ENCODE measurements at places on chromosomes 2 and 18. TPM values are rescaled to one million over a fixed set of nuclear protein-coding genes. Genes with fewer than 3 reads are reported as not detected.

DNA sequence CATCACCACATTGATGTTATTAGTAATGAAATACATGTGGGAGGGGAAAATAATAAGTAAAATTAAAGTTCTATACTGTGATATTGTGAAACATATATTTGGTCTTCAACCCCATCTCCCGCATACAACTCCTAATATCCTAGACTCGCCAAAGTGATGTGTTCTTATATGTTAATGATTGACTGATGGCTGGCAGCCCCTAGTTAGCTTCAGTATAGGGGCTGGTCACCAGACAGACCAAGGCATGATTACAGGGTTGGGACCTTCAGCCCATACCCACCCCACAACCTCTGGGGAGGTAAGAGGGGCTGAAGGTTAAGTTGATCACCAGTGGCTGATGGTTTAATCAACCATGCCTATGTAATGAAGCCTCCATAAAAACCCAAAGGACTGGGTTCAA is 28.1 kb upstream of the MREG start:
- DNase-seq, result no peak

DNA sequence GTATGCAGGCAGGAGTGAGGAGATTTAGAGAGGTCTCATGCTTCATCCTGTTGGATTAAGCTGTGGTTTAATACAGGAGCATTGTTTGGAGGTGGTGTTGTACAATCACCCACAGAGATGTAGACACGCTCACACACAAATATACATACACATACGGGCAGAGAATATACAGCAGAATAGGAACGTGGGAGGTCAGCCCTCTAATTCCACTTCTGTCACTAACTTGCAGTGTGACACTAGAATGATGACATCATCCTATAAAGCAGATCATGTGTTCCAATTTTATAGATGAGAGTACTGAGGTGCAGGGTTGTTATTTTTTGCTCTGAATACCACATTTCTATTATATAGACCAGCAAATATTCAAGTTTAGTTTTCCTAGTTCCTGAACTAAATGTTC is 54.4 kb downstream of the TRIB2 start:
- DNase-seq, result no peak

DNA sequence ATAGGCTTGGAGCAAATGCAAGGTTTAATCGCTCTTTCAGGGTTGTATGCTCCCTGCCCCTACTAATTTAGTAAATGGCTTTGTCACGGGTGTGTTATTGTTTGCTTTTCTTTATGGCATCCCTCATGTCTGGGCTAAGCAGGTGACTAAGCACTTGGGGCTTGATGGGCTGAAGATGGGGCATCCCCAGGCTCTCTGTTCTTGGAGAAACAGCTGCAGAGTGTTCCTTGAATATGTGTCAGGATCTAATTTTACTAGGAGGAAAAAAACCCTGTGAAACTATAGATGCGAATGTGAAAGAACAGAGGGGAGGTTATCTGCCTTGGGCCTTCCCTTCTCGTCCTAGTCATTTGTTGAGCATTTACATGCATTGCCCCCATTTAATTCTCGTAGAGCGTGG is 94.7 kb upstream of the TAF1B start:
- peak; percentile 63 for DNase-seq

DNA sequence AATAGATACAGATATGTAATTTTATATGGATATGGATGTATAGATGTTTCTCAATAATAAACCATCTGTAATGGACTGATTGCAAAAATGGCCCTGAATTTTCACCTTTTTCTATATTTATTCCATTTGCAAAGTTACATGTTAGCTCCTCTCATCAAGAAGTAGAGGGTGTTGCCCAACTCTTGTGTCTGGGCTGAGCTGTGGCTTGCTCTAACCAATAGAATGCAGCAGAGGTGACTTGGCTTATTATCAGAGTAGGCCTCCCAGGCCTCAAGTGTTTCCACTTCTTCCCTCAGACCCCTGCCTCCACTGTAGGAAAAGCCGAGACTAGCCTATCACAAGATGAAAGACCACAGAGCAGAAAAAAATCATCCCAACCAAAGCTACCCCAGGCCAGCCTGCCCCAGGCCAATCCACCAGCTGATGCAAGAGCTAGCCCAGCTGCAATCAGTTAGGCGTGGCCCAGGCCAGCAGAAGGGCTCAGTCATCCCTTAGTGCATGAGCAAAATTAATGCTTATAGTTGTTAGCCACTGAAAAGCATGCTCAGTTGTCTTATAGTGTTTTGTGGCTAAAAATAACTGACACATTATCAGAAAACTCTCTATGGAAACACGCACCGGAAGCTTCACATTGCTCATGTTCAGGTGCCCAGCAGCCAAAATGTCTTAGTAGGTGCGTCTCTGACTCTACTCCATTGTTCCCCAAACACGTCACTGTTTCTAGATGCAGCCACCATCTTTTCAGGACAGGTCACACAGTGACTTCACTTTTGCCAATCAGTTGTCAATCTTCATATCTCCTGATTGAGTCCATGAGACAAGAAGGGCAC is 464.0 kb downstream of the FBXO15 start:
- no peak for DNase-seq

GRCh38 chr2:102453501-102453900 is 19.5 kb upstream of the SLC9A4 start:
- no peak for DNase-seq

GRCh38 chr2:128690431-128690830 is 371.8 kb upstream of the HS6ST1 start:
- DNase-seq, result no peak

GRCh38 chr18:8754995-8755960 is 49.9 kb downstream of the MTCL1 start:
- peak; percentile 70 for DNase-seq

DNA sequence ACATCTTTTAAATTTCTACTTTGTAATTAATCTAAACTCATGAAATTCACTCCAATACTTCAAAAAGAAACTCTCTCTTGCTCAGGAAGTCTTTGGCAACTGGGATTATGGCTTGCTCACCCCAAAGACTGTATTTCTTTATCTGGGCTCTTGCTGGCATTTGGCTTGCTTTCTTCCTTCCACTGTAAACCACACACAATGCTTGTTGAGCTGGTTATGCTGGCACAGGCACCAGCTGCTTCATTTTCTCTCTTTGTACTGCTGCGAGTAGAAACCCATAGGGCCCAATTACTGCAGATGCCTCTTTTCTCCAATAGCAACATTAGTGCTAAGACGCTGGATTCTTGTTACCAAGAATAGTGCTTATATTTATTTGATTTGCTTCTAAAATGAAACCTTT is 51.4 kb downstream of the SLC38A11 start:
- DNase-seq, result peak; percentile 44

DNA sequence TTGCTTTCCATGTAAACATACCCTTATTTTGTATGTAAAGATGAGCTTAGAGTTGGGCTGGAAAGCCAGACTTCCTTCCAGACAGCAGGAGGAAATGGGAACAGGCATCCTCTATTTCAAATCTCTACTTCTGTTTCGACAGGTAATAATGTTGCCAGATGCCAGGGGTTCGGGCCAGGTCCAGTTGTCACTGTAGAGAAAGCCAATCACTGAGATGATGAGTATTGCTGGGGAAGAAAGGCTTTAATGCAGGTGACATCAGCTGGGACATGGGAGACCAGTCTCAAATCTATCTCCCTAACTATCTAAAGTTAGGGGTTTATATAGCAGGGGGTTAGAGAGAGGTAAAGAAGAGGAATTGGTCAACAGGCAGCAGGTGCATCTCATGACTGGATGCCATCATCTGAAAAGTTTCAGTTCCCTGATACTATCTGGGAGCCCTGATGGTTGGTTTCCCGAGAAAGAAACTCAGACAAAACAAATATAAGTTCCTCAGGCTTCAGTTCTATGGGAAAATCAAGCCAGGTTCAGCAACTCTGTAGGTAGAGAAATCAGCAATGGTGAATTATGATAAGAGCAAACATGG is 9.3 kb upstream of the MTCL1 start:
- DNase-seq, result no peak

DNA sequence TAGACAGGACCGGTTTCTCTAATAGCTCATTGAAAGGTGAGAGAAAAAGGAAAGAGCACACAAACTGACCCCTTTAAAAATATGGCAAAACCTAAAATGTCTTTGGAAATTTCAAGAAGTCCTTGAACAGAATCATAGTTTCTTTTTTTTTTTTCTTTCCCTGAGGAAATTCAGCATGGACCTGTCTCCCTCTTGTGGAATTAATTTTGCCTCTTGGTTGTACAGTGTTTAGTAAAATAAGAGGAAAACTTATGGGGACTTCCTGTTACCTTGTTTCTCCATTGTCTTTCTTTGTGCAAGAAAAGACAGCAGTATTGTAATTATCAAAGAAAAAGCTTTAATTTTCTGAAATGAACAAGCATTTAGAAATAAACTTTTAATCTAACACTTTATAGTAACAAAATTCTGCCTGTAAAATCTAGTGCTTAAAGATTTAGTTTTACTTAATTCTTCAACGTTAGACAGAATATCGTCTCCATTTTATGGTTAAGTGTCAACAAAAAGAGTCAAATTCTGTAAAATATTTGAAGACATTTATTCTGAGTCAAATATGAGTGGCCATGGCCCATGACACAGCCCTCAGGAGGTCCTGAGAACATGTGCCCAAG is 176.3 kb upstream of the NABP1 start:
- DNase-seq, result peak; percentile 65

DNA sequence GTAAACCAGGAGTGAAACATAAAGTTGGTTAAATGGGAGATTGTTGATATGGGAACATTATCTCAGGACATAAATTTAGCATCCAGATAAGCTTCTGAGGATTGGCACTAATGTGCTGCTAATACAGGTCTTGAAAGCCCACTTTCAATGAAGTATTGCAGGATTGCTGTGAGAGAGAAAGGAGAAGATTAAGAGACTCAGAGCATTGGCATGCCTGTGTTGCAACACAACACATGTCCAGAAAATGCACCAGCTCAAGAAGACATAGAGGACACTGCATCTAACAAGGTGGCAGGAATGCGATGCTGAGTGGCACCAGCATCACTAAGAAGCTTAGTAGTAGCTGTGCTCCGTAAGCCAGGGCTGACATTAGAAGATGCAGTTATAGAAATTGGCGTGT is 728.9 kb downstream of the SUCLG1 start:
- DNase-seq, result no peak

DNA sequence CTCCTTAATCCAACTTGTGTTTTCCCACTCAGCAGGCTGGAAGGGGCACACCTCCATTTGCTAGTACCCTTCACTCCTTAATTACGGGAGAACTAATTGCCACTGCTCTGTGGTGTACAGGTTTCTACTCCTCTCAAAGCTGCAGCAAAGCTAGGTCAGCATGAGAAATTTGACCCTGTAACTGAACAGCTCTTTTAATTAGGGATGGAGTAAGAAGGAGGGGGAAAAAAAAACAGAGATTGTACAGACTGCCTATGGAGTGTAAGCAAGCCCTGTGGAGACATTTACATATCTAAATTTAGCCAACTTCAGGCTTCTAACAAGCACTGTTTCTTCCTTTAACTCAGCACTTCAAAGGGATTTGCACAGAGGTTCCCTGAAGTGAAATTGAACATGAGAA is 629.7 kb upstream of the SETBP1 start:
- no peak for DNase-seq

GRCh38 chr18:6604573-6604941 is 125.0 kb upstream of the ARHGAP28 start:
- no peak for DNase-seq

GRCh38 chr2:9093324-9093723 is 89.8 kb upstream of the MBOAT2 start:
- DNase-seq, result no peak

DNA sequence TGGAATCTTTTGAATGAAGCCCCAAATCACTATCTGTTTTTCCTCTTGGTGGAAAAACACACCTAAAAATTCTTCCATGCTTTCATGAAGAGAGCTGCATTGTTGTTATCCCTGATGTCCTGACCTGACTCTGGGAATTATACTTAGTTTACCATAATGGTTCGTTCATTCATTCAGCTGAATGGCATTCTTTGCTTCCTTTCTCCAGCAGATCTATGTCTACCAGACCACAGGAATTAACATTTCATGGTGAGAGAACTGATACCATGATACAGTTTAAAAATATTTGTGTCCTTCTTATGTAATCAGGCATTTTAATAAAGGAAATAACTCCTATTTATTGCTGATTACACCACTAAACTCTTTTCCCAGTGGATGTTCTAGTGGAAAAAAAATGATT is 11.1 kb upstream of the SLC4A10 start:
- no peak for DNase-seq

- peak; percentile 88 for DNase-seq
Observed at GRCh38 chr2:47323009-47323821, 79.7 kb upstream of the MSH2 start.

- no peak for DNase-seq
Observed at GRCh38 chr2:98233941-98234340, 112.3 kb upstream of the CNGA3 start.

GRCh38 chr18:2961821-2962220 is 51.1 kb downstream of the LPIN2 start:
- no peak for DNase-seq

GRCh38 chr2:134452042-134452733 is 198.3 kb downstream of the MGAT5 start:
- DNase-seq, result no peak

- DNase-seq, result no peak
Observed at GRCh38 chr2:1571477-1572417, 158.5 kb downstream of the TPO start.

GRCh38 chr2:66569321-66569851 is 134.5 kb downstream of the MEIS1 start:
- DNase-seq, result peak; percentile 74

- peak; percentile 82 for DNase-seq
Observed at GRCh38 chr18:34990597-34990996, 50.6 kb upstream of the MAPRE2 start.

DNA sequence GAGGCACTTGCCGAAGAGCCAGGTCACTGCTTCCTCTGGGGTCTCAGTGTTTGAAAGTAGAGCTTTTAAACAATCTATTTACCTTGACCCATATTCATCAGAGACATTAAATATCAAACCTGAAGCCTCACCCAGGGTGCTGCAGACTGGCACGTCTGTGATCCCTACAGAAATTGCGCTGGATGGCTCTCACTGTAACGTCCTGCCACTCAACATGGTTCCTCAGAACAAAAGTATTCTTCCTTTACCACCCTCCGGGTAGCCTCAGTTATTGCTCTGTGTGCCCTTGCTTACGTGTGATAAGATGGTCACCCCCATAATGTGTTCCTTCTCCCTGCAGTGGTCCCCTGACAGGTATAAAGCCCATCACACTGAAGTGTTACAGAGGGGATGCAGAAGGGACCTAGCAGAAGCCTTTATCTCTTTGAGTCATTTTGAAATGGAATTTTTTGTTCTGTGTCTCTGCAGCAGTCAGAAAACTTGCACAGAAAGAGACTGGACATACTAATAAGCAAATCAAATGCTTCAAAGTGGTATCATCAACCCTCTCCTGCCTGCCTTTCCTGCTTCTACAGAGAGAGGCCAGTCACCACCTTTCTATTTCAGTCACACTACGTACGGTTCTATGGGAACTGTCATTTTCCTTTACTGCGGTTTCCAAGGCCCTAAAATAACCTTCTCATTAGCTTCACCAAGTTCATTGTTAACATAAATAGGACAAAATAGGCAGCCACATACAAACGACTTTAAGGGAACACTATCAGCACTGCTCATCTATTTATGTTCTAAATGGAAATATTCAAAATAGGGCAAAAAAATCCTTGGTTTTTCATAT is 86.8 kb downstream of the METTL8 start:
- peak; percentile 60 for DNase-seq

Gene NOSTRIN
- total RNA-seq, result 1.6 TPM

Gene MAL
- not detected for total RNA-seq

Gene C2orf72
- total RNA-seq, result 2.6 TPM

Gene HTR2B
- total RNA-seq, result not detected

Gene SAG
- total RNA-seq, result not detected

Gene TANC1
- total RNA-seq, result 14.3 TPM

Gene PSTPIP2
- 3.9 TPM for total RNA-seq

Gene CFAP221
- total RNA-seq, result 0.57 TPM

Gene STK36
- total RNA-seq, result 29.5 TPM

Gene VIL1
- total RNA-seq, result not detected

Gene ALKAL2
- total RNA-seq, result not detected

Gene SCTR
- total RNA-seq, result not detected

Measured in A172 (cell line).